ENCODE measurements at places on chromosomes 7 and 10.

GRCh38 chr7:17446340-17446739, 147.9 kb downstream of the AHR start:
- DNase-seq: no peak

DNA sequence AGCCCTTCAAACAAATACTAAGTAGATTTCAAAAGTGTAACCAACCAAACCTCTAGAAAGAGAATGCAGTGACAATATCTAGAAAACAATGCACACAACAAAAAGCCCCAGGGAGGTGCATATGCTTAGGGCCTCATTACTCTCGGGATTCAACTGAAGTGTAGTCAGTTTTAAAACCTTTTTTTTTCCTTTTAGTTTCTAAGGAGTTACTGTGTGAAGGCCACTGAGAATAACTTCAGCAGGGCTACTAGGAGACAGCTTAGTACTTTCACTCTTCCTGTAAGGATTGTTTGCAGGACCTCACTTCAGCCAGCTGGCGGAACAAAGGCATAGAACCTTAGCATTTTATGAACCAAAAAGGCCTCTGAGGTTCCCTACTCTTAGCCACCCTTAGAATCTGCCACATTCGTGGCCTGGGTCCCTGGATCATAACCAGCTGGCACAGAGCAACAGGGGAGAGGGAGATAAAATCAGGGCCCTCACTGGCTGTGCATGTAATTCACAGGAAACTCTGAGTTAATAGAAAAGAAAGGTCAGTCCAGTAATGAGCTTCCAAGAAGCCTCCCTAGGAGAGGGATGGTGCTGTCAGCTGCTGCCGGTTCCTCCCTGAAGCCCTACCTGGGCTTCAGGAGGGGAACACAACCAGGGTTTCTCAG, 3.6 kb downstream of the VOPP1 start:
- DNase-seq: no peak

GRCh38 chr10:31897506-31897905, 31.1 kb downstream of the ARHGAP12 start:
- DNase-seq: no peak

DNA sequence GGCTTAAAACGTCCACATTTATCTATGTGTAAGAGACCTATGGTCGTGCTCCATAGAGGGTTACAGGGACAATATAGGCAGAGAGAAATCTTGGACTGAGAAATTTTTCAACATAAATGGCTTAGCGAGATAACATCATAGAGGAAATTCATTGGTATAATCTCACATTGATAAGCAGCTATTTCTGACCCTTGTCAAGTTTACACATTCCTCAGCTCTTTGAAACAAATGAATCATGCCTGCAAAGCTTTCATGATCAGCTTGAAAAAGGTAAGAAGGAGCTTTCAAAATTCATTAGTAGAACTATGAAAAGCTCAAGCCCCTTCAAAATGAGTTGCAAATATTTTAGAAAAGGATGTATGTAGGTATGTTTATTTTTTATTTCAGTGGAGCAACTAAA, 478.8 kb downstream of the NEBL start:
- DNase-seq: no peak

- DNase-seq: no peak
Observed at GRCh38 chr10:6204341-6205191, 1.8 kb downstream of the PFKFB3 start.
